Smooth muscle cell of the umbilical artery (primary cell): ENCODE measurements at places on chromosomes 4 and X. TPM values are rescaled to one million over a fixed set of nuclear protein-coding genes. Genes with fewer than 3 reads are reported as not detected.

SYN1 gene
- total RNA-seq: under 0.01 and 0.14 TPM in 2 replicates

GASK1B gene
- 103 and 160 TPM in 2 replicates for total RNA-seq

HTN1 gene
- not detected in 2 replicates for total RNA-seq

SEL1L3 gene
- 278 and 291 TPM in 2 replicates for total RNA-seq

CT45A2 gene
- not detected in 2 replicates for total RNA-seq

DMP1 gene
- total RNA-seq: not detected in 2 replicates

NALF2 gene
- total RNA-seq: not detected in 2 replicates

USP17L15 gene
- total RNA-seq: not detected in 2 replicates

CYSLTR1 gene
- not detected in 2 replicates for total RNA-seq

USP17L30 gene
- total RNA-seq: not detected in 2 replicates

XPNPEP2 gene
- not detected in 2 replicates for total RNA-seq

PABPC1L2B gene
- total RNA-seq: not detected in 2 replicates

NAT8L gene
- 0.14 and 0.30 TPM in 2 replicates for total RNA-seq

RXFP1 gene
- not detected in 2 replicates for total RNA-seq

BST1 gene
- 6.6 and 12.8 TPM in 2 replicates for total RNA-seq

TMEM156 gene
- total RNA-seq: 2.1 and 6.5 TPM in 2 replicates

PNMA5 gene
- not detected in 2 replicates for total RNA-seq

SLC49A3 gene
- total RNA-seq: 1.4 and 5.3 TPM in 2 replicates

SPRY1 gene
- total RNA-seq: 2.6 and 5.9 TPM in 2 replicates

CTAG1B gene
- total RNA-seq: not detected in 2 replicates

SLC7A11 gene
- 24.9 and 34.4 TPM in 2 replicates for total RNA-seq
